ENCODE measurements at places on chromosomes 2 and 18.

DNA sequence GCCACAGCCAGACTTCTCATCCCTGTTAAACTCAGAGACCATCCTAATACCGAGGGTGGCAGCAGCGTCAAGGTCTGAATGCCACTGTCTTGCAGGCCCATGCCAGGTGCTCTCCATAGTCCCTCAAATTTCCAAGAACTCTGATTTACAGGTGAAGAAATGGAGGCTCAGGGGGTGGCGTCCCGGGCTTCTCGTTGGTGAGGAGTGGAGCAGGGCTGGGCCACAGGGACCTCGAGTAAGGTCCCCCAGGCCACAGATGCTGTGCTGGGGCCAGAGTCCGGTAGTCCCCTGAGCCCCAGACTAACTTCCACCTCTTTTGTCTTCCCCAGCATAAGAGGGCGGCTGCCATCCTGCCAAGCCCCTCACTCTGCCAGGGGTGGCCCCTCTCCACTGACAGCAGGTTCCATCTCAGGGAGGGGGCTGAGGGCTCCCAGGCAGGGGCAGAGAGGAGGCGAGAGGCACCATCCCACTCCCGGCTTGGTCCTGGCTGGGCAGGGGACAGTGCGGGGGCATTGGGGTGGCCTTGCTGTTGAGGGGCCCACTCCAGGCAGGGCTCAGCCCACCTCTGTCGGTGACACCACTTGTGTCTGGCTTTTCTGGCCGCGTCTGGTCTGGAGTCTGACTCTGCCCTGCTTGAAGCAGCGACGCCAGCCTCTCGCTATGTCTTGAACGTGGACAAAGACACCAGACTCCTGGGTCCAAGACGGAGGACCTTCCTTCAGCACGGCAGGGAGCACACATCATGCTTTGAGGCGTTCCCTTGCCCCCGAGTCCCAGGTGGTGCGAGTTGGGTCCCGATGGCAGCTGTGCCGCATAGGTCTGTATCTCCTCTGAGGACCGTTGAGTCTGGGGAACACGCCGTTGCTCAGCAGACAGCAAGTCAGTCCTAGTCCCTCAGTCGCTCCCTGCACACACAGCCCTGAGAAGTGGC is 15.9 kb upstream of the KLHL30 start:
- no peak for DNase-seq

DNA sequence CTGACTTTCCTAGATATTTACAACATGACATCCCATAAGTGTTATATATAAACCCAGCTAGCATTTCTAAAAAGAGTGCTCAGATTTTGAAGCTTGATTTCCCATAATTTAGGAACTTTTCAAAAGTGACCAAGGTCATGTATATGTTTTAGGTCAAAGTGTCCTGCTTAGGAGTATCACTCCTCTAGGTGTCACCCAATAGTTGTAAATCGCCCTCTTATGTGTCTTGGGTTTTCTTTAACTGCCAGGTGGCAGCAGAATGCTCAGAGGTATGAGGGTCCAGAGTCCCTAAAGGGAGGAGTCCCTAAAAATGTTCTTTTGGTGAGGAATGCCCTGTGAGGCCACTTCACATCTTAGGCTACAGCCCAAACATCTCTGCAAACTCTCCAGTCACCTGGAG is 358.3 kb downstream of the CELF4 start:
- no peak for DNase-seq

DNA sequence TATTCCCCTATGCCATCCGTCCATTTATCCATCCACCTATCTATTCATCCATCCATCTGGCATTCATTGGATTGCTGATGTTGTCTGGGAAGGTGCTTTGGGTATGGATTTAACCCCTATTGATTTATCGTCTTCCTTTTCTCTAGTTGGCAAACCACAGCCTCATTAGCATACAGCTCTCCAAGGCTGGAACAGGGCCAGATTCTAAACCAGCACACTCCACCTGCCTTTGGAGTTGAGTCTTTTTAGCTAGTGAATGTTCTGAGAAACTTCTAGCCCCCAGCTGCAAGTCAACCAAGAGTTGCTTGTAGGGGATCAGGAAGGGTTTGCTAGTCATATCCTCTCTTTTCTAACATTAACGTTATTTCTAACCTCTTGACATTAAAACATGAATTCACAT is 90.7 kb downstream of the NRP2 start:
- no peak for DNase-seq

DNA sequence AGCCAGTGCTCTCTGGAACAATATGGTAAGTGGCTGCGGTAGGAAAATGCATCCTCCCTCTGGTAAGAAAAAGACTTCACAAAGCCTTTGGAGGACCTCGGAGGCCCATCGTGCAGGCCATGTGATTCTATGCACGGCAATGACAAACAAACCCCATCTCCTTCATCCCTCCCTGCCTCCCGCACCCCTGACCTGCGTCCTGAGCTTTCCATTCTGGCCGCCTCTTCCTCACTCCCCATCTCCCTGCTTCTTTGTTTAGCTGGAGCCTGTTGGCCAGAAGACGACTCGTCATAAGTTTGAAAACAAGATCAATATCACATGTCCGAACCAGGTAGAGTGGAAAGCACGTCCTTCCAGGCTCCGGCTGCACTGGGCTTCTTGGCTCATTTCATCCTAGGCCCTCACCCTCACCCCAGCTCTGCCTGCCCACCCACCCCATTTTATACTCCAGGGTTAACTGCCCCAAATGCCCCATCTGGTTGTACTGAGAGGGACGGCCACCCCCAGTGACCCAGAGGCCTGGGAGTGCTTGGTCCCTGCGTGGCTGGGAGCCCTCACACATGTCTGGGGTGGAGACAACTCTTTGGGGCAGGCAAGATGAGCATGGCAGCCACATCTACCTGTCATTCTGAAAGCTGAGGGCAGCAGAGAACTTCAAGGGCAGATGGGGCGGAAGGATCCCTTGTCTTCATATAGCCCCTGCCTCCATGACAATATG is 94.0 kb downstream of the PLB1 start:
- no peak for DNase-seq

- DNase-seq = no peak
These were observed 57.0 kb upstream of the TXNDC2 start for GRCh38 chr18:9828506-9829396.

GRCh38 chr2:131094463-131095281 is 1.4 kb upstream of the FAM168B start:
- no peak for DNase-seq

DNA sequence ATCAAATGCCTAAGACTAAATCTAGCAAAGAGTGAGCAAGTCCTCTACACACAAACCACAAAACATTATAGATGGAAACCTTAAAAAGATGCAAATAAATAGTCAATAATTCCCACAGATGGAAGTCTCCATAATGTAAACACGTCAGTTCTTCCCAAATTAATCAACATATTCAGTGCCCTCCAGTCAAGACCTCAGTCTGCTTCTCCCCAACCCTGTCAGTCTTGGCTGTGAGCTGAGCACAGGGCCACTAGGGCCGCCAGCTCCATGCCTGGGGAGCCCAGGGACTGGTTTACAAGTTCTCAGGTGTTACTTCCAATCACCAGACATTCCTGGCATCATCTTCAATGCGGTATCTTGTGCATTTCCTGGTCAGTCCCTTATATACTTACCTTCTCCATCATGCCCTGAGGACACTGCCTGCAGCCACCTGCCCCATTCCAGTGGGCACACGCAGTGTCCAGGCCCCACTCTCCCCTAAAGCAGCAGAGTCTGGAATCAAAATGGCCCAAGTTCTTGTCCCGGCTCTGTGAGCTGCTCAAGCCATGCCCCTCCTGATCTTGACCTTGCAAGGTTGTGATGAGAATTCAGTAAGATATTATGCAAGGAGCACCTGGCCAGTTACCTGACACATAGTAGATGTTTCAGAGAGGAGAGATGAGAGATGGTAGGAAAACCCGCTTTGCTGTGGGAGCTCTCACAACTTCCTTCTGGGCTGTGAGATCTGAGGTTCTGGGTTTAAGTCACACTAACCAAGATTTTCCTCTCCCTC is 207.9 kb upstream of the RAB6C start:
- no peak for DNase-seq

- DNase-seq = peak; percentile 4
These were observed 52.2 kb downstream of the EML6 start for GRCh38 chr2:54775710-54776109.

GRCh38 chr2:45892757-45893156 is 241.3 kb downstream of the PRKCE start:
- DNase-seq = no peak

DNA sequence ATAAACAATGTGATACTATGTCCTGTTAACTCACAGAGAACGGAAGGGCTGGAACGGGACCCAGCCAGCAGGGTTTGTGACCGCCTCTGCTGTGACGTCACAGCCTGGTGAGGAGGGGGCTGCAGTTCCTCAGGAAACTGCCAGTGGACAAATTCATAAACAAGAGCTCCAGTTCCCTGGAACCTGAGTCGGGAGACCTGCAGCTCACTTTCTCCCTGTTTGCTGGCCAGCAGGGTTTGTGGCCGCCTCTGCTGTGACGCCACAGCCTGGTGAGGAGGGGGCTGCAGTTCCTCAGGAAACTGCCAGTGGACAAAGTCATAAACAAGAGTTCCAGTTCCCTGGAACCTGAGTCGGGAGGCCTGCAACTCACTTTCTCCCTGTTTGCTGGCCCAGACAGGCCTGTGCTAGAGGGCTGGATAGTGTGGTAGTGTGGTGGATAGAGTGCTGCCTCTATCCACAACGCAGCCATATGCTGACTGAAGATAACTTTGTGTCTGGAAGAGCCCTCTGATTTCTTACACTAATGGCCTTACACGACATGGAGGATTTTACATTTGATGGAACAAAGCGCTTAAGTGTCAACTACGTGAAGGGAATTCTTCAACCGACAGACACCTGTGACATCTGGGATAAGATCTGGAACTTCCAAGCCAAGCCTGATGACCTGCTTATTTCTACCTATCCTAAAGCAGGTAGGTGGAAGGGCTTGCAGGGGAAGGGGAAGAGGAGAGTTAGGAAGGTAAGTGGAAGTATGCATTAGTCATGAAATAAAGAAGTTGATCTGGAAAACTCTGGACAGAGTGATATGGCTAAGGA is at the start of gene SULT1C4:
Gene SULT1C4 (plus strand): TSS at position 140 of the 816 bp plus-strand sequence. CDS start 384 bp downstream, at position 524.
- DNase-seq = no peak

DNA sequence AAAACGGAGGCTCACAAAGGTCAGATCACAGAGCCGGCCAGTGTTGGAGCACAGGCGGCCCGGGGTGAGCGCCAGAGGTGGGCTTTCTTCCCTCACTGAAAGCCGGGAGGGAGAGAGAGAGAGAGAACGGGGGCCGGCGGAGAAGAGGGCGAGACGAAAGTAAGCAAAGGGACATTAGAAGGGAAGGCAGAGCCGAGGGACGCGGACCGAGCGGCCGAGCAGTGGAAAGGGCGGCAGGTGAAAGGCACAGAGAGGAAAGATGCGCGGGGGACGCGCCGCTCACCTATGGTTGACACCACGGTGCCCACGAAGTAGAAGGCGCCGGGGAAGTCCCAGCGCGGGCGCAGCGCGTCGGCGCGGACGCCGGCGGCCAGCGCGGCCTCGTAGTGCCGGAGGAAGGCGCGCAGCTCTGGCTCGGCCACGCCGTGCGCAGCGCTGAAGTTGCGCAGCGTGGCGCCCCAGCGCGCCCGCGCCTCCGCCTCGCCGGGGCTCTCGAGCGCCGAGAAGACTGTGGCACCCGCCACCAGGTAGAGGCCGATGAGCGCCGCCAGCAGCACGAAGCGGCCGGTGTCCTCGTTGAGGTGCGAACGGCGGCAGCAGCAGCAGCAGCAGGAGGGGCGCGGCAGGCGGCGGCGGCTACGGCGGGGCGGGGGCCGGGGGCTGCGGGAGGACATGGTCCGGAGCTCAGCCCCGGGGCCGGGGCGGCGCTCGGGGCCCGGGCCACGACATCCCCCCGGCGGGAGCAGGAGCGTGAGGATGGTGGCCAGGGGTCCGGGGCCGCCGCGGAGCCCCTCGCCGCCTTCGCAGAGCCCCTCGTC is 166.9 kb downstream of the MSH2 start:
- DNase-seq = no peak

DNA sequence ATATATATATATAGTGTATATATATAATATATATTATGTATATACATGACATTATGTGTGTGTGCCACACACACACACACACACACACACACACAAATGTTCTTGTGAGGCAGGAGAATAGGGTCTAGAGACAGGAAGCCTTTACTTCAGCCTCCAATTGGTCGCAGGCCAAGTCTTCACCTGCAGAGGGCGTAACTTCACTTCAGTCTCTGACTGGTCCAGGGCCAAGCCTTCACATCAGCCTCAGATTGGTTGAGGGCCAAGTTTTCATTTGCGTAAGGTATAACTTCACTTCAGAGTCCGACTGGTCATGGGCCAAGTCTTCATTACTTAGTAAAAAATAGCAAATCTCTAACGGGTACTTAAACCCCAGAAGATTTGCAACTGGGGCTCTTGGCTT is 13.2 kb upstream of the SS18 start:
- peak; percentile 75 for DNase-seq

DNA sequence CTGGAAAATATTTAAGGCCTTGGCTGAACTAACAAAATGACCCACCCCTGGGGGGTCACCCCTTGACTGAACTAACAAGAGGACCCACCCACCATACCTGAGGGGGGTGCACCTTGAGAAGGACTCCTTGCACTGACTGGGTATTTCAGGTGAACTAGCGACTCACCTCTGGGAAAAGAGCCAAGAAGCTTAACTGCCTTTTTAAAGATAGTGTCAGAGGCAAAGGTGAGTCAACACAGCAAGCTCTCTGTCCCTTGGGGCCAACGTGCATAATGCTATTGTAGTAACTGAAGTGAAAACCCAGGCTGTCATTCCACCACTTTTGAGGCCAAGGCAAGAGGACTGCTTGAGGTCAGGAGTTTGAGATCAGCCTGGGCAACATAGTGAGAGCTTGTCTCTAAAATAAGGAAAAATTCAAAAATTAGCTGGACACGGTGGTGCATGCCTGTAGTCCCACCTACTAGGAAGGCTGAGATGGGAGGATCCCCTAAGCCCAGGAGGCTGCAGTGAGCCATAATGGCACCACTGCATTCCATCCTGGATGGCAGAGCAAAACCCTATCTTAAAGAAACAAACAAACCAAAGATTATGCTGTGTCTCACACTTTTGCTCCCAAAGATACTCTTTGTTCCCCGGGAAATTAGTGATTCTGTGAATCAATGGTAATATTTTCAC is 36.4 kb upstream of the ZCCHC2 start:
- DNase-seq = no peak

GRCh38 chr18:63302220-63302619 is 17.3 kb downstream of the BCL2 start:
- DNase-seq = no peak

GRCh38 chr2:222979484-222979883 is 72.5 kb upstream of the KCNE4 start:
- no peak for DNase-seq

GRCh38 chr2:62895632-62896009 is 155.0 kb upstream of the OTX1 start:
- DNase-seq = no peak

- no peak for DNase-seq
These were observed 678.4 kb downstream of the ERBB4 start for GRCh38 chr2:211860224-211860623.

DNA sequence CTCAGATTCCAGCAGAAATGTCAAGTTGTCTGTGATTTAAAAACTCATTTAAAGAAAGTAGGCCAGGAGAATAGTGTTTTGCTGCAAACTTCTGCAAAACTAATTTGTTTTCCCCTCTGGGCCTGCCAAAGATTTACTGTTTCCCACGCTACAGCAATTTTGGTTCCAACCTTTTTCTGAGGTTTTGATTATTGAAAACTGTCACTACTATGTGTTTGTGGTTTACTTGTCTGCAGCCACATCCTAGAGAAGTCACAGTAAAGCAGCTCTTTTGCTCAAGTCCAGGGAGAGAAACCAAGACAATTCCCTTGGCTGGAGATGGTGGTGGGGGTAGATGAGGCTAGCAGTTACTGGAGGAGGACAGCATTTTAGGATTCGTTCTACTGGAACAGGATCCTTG is 12.8 kb downstream of the IL1R2 start:
- DNase-seq = no peak

Measured in OCI-M1 (cell line).